Stimulated activated CD4-positive, alpha-beta T cell treated with anti-CD3 and anti-CD28 coated beads, Interleukin-4, amount 100 ng/mL, for 4 hours (primary cell): ENCODE measurements at places on chromosomes 12 and 14.

DNA sequence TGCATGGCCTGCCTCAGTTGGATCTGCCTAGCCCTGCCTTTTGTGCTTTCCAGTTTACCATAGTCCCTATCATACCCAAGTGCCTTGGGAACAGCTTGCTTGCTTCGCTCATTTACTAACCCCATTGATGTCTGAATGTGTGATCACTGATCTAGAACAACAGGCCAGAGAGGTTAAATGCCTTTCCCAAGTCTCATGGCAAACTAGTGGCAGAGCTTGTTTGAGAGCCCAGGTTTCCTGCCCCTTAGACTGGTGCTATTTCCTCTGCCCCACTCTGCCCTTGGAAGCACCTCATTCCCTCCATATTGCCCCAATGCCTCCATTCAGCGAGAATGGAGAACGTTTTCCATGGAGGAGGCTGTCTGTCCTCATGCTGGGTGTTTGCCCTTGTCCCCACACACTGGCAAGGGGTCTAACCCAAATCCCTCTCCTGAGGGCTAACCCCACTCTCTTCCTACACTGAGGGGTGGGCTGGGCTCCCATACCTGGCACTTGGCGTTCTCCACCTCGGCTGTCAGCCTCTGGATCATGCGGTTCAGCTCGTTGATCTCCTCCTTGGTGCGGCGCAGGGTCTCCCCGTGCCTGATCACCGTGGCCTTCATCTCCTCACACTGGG, 19.8 kb downstream of the KRT7 start:
- no peak for DNase-seq

- no peak for DNase-seq
Observed at GRCh38 chr12:56120158-56120846, 2.2 kb downstream of the ZC3H10 start.

GRCh38 chr14:80047761-80048160, 163.5 kb downstream of the DIO2 start:
- DNase-seq: no peak

GRCh38 chr12:94459728-94460615, at the start of gene CEP83:
TSS of gene CEP83 (minus strand) at chr12:94459867. CDS start at chr12:94412490, 47,377 bp downstream.
- peak; percentile 97 for DNase-seq

- DNase-seq: no peak
Observed at GRCh38 chr12:2876431-2877046, 435 bp downstream of the FOXM1 start.

DNA sequence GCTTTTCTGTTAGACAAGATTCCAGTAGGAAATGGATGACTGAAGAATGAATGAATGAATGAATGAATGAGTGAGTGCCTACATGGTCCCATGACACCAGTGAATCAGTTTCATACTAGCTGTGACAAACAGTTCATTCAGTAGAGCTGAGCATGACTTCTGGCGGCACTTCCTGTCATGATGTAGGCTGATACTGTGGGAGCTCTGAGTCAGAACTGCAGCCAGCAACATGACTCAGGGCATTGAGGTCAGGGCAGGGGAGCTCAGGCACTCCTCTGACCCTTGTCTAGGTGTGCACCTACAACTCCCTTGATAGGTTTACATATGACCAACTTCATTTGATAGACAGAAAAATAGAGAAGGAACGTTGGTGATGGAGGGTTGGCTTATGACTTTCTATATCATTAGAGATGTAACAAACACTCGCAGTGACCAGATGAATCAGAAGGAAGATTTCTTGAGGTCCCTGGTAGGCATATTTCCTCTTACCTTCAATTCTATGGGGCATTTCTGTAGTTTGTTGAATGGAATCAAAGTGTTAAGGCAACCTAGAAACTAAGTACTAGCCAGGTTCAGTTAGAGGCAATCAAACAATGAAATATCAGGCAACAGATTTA, 139.3 kb upstream of the ARHGAP5 start:
- peak; percentile 45 for DNase-seq

GRCh38 chr14:93548102-93548843, 117.5 kb downstream of the UNC79 start:
- DNase-seq: no peak

GRCh38 chr14:99324291-99324690, 52.3 kb upstream of the BCL11B start:
- no peak for DNase-seq

GRCh38 chr14:56098021-56098420, 20.2 kb upstream of the PELI2 start:
- no peak for DNase-seq

- DNase-seq: no peak
Observed at GRCh38 chr12:117036547-117036946, 62.7 kb downstream of the TESC start.

DNA sequence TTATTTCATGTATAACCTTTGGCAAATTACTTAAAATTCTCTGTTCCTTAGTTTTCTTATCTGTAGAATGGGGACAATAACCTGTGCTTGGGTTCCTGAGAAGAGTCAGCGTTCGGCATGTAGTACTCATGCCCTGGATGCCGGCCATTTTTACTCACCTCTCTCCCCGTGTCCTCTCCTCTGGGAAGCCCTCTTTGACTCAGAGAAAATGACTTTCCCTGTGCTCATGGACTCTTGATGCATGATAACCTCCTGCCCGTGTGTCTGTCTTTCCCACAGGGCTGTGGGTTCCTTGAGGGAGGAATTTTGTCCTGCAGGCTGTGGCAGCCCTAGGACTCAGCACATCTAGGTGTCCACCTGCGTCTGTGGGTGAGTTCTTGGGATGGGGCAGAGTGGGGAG, 5.8 kb upstream of the C1RL start:
- DNase-seq: no peak
